ENCODE measurements at places on chromosomes 11 and 22. TPM values are rescaled to one million over a fixed set of nuclear protein-coding genes. Genes with fewer than 3 reads are reported as not detected.

- DNase-seq: no peak
- no peak overlapping the region for H3K27ac ChIP-seq
- H3K36me3 ChIP-seq: no peaks in the 10 kb centered on the region
- no peaks in the 10 kb centered on the region for H3K27me3 ChIP-seq
- H3K4me1 ChIP-seq: peaks cover 43% of the 10 kb centered on the region
- no peak overlapping the region for H3K4me3 ChIP-seq
These were observed 29.0 kb downstream of the MACROD1 start for GRCh38 chr11:64136765-64137441.

GRCh38 chr22:24099666-24100065 lies 81.6 kb upstream of the SUSD2 start:
- H3K27me3 ChIP-seq: no peaks in the 10 kb centered on the region
- H3K4me3 ChIP-seq: no peak overlapping the region
- H3K4me1 ChIP-seq: no peaks in the 10 kb centered on the region
- no peaks in the 10 kb centered on the region for H3K36me3 ChIP-seq

GRCh38 chr11:70732881-70733196 lies 334.5 kb downstream of the CTTN start:
- H3K27me3 ChIP-seq: no peaks in the 10 kb centered on the region
- H3K4me1 ChIP-seq: no peaks in the 10 kb centered on the region
- H3K4me3 ChIP-seq: no peak overlapping the region

DNA sequence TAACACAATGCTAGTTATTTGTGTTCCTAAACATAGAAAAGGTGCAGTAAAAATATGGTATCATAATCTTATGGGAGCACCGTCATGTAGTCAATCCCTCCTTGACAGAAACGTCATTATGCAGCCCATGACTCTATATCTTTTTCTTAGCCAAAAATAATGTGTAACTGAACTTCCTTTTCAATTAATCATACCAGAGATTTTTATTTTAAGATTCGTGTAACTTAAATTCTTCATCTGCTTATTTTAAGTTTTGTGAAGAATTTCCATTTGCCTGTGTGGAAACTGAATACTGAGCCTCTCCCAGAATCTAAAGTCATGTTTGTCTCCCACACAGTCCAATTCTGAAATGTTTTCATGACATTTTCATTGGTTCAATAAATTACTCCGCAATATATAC lies 699.1 kb downstream of the KCNA4 start:
- no peaks in the 10 kb centered on the region for H3K36me3 ChIP-seq
- no peaks in the 10 kb centered on the region for H3K27me3 ChIP-seq
- DNase-seq: no peak
- no peak overlapping the region for H3K4me3 ChIP-seq
- H3K27ac ChIP-seq: no peak overlapping the region

GRCh38 chr22:46580940-46581537 lies 39.1 kb upstream of the GRAMD4 start:
- H3K36me3 ChIP-seq: no peaks in the 10 kb centered on the region
- H3K4me3 ChIP-seq: no peak overlapping the region
- peak overlapping the region; percentile 81 for H3K27ac ChIP-seq

The IZUMO1R gene
- not detected for total RNA-seq

- no peak overlapping the region for H3K4me3 ChIP-seq
- no peaks in the 10 kb centered on the region for H3K27me3 ChIP-seq
- no peak overlapping the region for H3K27ac ChIP-seq
These were observed 34.9 kb upstream of the GRIA4 start for GRCh38 chr11:105574974-105575373.

DNA sequence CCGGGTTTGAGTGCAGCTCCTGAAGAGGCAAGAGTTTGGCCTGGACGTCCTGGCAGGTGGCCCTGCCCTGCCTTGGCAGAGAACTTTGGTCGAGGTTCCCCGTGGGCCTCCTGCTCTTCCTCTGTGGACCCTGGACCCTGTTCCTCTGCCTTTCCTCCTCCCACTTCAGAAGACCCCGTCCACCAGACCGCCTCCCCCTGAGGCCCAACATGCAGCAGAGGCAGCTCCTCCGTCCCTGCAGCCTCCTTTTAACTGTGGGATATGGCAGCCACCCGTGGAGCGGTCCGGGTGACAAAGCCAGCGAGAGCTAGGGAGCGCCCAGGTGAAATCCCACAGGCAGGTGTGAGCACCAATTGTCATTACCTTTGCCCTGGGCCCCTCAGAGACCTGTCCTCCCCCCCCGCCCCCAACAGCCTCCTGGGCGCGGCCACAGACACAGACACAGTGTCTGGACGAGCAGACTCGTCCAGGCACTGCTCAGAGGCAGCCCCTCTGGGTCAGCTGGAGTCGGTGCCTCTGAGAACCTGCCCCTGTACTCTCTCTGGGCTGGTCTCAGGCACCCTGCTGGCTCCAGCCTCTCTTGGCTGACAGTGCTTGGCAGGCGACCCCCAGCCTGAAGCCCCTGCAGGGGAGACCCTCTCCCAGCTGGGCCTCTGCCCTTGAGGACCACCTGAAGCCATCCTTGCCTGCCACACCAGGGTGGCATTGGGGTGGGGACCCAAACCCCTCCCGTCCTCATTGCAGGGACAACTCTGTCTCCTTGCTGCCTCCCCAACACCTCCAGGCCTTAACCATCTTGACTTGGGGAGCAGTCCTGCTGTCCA lies 4.1 kb upstream of the PTDSS2 start:
- H3K4me3 ChIP-seq: no peak overlapping the region
- peaks cover 18% of the 10 kb centered on the region for H3K27me3 ChIP-seq
- no peak overlapping the region for H3K27ac ChIP-seq
- DNase-seq: peak; percentile 15

The MED19 gene
- 7.0 TPM for total RNA-seq

DNA sequence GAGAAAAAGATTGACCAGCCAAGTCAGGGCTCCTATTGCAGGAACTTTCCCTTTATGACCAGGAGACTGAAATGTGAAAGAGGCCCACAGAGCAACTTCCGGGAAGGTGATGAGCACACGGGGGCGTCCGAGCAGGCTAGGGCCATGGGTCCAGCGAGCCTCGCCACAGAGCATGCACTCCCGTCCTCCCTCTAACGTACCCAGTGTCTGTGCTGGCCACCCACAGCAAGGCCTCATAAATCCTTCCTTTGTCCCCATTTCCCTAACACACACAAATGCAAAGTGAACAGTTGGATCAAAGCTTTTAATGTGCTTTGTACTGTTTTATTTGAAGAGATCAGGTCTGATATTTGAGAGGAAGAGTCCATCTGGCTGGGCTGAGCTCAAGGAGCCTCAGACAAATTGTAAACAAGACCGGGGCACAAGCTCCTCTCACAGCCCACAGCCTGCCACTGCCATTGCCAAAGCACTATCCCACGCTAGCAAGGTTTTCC lies 44.3 kb downstream of the BLID start:
- H3K4me3 ChIP-seq: no peak overlapping the region
- no peaks in the 10 kb centered on the region for H3K36me3 ChIP-seq
- no peak overlapping the region for H3K27ac ChIP-seq
- no peaks in the 10 kb centered on the region for H3K4me1 ChIP-seq
- H3K27me3 ChIP-seq: no peaks in the 10 kb centered on the region

DNA sequence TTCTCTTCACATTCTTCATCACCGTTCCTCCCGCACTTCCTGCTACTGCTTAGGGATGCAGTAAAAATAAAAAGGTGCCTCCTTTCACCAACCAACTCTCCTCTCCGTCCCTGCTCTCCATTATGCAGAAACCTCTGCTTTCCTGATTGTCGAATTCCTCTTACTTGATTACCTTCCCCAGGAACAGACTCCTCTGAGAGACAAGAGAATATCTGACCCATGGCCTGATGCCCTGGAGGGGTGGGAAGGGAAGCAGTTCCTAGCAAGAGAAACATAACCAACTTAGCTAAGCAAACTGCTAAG lies 80.9 kb downstream of the TRIM29 start:
- H3K27me3 ChIP-seq: peaks cover 7% of the 10 kb centered on the region
- H3K4me3 ChIP-seq: no peak overlapping the region
- no peak overlapping the region for H3K27ac ChIP-seq
- no peaks in the 10 kb centered on the region for H3K4me1 ChIP-seq
- H3K36me3 ChIP-seq: no peaks in the 10 kb centered on the region
- DNase-seq: no peak

DNA sequence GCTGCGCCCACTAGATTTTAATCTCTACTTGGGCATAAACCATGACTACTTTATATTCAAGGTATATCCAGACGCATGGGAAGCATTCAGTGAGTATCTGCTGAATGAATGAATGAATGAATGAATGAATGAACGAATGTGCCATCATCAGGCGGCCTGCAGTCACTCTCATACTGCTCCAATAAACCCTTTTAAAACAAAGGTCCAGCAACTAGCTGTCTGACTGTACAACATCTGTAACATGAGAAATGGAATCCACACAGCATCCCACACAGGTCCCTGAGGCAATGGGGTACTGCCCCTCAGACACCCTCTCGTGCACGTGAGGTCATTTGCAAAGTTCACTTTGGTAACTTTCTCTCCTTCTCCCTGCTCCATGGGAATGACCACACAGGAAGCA lies 147.5 kb downstream of the LARGE1 start:
- H3K27me3 ChIP-seq: no peaks in the 10 kb centered on the region
- no peak overlapping the region for H3K27ac ChIP-seq
- H3K4me3 ChIP-seq: no peak overlapping the region
- H3K36me3 ChIP-seq: no peaks in the 10 kb centered on the region

DNA sequence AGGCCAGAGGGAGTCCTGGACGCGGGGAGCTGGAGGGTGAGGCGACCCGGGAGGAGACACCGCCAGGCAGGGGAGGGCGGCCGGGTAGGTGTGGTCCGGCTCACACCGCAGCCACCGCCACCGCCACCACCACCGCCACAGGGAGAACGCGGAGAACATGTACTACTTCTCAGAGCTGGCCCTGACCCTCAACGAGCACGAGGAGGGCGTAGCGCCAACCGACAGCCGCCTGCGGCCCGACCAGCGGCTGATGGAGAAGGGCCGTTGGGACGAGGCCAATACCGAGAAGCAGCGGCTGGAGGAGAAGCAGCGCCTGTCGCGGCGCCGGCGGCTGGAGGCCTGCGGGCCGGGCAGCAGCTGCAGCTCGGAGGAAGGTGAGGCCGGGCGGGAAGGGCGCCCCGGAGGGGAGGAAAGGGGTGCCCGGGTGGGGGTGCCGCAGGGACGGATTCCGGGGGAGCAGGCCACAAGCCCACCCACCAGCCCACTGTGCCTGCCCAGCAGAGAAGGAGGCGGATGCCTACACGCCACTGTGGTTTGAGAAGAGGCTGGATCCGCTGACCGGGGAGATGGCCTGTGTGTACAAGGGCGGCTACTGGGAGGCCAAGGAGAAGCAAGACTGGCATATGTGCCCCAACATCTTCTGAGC lies 62.8 kb downstream of the MORC2 start:
- no peak overlapping the region for H3K4me3 ChIP-seq
- H3K27me3 ChIP-seq: no peaks in the 10 kb centered on the region
- H3K36me3 ChIP-seq: no peaks in the 10 kb centered on the region
- H3K4me1 ChIP-seq: no peaks in the 10 kb centered on the region

The OR8A1 gene
- not detected for total RNA-seq

- H3K27me3 ChIP-seq: no peaks in the 10 kb centered on the region
- no peak overlapping the region for H3K4me3 ChIP-seq
- no peak overlapping the region for H3K27ac ChIP-seq
- H3K36me3 ChIP-seq: no peaks in the 10 kb centered on the region
- peaks cover 13% of the 10 kb centered on the region for H3K4me1 ChIP-seq
- no peak for DNase-seq
These were observed 186.7 kb downstream of the CADM1 start for GRCh38 chr11:115317277-115318185.

- H3K4me3 ChIP-seq: no peak overlapping the region
- no peaks in the 10 kb centered on the region for H3K36me3 ChIP-seq
These were observed 67.2 kb downstream of the SLC17A6 start for GRCh38 chr11:22405377-22405776.

The CLDN5 gene
- total RNA-seq: 23.0 TPM

DNA sequence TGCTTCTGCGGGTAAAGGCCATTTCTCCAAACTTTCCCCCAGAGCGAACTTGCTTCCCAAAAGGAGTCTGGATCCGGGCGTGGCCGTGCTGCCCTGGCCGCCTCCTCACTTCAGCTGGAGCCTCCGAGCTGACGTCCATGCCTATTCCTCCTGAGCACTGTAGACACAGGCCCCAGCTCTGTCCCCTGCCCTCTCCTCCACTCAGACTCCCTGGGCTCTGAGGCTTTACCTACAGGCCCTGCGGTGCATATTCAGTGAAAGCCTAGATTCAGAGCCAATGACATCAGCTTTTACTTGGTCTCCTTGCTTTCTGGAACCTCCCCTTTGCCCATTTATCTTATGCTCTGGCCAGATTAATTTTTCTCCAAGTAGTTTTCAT lies 9.7 kb downstream of the LRP5 start:
- no peak overlapping the region for H3K27ac ChIP-seq
- no peaks in the 10 kb centered on the region for H3K36me3 ChIP-seq
- peaks cover 27% of the 10 kb centered on the region for H3K4me1 ChIP-seq

The ACR gene
- total RNA-seq: 0.26 TPM

The SPON1 gene
- total RNA-seq: 1.4 TPM

DNA sequence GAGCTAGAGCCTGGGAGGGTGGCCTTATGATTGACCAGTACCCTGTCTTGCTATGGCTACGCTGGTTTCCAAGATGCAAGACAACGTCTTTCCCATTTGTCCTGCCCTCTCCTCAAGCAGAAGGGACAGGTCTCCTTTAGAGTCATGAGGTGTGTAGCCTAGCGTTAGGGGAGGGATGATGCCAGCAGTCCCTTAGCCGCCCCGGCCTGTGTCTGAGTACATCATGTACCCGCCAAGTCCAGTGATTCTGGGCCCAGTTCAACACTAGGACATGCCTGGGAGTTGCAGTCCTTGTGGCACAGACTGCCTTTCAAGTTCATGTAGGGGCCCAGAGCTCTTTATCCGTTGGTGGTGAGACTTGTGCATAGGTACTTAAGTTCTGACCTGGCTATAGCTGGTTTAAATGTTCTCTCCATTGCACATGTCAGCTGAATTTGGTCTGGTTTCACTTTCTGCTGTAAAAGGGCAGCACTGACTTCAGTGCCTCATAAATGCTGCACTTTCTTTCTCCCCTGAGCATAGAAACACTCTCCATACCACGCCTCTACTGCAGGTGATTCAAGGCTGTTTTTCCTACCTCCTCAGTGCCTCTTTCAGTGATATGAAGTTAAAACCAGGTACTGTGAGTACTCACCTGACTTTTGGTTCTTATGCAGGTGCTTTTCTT lies 151.1 kb downstream of the METTL15 start:
- no peak overlapping the region for H3K4me3 ChIP-seq
- H3K27ac ChIP-seq: no peak overlapping the region
- no peaks in the 10 kb centered on the region for H3K4me1 ChIP-seq
- H3K36me3 ChIP-seq: no peaks in the 10 kb centered on the region

DNA sequence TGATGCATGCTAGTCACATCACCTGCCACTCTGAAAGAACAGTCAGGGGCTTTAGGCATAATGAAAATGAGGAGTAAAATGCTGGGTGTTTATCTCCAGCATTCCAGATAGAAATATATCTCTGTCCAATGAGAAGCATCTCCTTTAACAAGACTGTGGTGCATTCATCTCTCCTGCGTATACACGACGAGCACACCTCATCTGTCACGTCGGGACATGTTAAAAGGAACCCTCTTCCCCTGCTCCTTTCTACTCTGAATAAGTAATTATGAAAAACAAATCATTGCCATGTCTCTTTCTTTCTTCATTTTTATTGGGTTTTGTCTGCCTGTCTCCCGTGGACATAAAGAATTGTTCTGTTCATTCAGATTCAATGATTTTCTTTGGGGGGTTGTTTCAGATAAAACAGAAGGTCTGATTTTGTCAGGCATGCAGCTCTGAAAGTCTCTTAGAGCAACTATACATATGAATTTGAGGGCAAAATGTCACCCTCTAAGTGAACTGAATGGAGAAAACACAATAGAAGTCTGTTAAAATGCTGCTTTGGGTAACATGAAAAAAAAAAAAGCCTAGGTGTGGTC lies 195.0 kb downstream of the MAML2 start:
- no peak overlapping the region for H3K4me3 ChIP-seq
- H3K36me3 ChIP-seq: no peaks in the 10 kb centered on the region
- no peak for DNase-seq
- H3K4me1 ChIP-seq: no peaks in the 10 kb centered on the region
- no peak overlapping the region for H3K27ac ChIP-seq

Measured in psoas muscle (tissue), 8 donors.